Stimulated activated CD4-positive, alpha-beta T cell treated with anti-CD3 and anti-CD28 coated beads, Interleukin-15, amount 100 ng/mL, for 1 hour (primary cell): ENCODE measurements at places on chromosomes 12 and 14.

DNA sequence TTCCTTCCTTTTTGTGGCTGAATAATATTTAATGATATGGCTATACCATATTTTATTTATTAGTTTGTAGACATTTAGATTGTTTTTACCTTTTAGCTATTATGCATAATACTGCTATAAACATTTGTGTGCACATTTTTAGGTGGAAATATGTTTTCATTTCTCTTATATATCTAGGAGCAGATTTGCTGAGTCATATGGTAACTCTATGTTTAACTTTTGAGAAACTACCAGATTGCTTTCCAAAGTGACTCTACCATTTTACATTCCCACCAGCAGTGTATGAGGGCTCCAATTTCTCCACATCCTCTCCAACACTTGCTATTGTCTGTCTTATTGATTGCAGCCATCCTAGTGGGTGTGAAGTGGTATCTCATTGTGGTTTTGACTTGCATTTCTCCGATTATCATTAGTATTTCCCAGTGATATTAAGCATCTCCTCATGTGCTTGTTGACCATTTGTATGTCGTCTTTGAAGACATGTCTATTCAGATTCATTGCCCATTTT lies 160.2 kb downstream of the KICS2 start:
- no peak for DNase-seq

DNA sequence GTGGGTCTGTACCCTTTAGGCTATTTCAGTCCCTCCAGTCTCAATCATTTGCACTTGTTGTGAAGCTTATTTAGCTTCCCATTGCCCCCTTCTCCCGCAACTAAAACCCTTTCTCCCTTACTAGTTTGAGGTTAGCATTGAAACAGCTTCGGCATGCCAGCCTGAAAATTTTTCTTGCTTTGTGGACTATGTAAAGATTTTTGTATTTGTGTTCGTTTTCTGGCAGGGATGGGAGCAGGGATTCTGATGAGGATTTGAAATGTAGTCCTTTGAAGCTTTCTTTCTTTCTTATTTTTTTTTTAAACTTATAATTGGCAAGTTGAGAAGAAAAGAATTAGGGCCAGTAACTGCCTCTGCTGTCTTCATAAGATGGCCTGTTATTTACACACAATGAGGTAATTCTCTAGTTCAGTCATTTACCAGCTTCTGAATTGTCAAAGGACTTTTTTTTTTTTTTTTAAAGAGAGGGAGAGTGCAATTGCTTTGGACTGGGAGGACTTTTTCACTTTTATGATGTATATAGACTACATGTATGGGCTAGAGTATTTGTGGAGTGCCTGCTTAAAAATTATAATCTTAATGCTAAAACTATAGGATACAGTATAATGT lies 29.0 kb downstream of the PALS1 start:
- no peak for DNase-seq

- DNase-seq = no peak
Measured at GRCh38 chr12:2295941-2296461, 243.2 kb downstream of the CACNA1C start.

GRCh38 chr12:105935981-105936380 lies 202.8 kb downstream of the NUAK1 start:
- no peak for DNase-seq

GRCh38 chr12:51846911-51847642 lies 1.4 kb downstream of the FIGNL2 start:
- DNase-seq = no peak

GRCh38 chr14:103398427-103399195 lies 13.4 kb downstream of the MARK3 start:
- no peak for DNase-seq

GRCh38 chr12:111807232-111807631 lies 34.8 kb upstream of the MAPKAPK5 start:
- DNase-seq = no peak

DNA sequence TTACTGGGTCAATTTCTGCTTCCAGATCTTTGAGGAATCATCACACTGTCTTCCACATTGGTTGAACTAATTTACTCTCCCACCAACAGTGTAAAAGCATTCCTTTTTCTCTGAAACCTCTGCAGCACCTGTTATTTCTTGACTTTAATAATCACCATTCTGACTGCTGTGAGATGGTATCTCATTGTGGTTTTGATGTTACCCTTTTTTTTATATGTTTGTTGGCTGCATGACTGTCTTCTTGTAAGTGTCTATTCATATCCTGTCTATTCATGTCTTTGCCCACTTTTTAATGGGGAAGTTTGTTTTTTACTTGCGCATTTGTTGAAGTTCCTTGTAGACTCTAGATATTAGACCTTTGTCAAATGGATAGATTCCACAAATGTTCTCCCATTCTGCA lies 324.9 kb downstream of the NAV3 start:
- no peak for DNase-seq

- no peak for DNase-seq
Measured at GRCh38 chr12:93889516-93890212, 212.5 kb downstream of the CRADD start.

DNA sequence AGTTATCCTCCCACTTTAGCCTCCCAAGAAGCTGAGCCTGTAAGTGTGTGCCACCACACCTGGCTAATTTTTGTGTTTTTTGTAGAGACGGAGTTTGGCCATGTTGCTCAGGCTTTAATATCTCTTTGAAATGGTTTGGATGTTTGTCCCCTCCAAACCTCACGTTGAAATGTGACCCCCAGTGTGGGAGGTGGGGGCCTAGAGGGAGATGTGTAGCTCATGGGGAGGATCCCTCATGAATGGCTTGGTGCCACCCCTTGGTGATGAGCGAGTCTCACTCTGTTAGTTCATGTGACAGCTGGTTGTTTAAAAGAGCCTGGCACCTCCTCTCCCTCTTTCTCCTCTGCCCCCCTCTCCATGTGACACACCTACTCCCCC lies 23.6 kb upstream of the TTC7B start:
- no peak for DNase-seq

DNA sequence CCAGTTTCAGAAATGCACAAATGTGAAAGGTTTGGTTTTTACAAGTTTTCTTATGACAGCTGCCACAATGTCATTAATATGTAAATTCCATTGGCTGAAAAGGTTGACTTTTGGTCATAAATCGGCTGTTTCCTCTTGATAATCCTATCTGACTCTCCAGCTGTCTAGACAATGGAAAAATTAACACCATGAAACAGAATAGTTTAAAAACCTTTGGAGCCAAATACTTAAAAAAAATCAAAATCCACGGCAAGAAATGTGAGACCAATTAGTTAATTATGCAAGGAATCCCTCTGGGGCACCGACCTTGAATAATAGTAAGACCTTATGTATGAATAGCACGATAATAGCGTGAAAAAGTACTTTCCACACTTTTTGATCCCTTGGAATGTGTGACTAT lies 138.0 kb downstream of the ZNF664 start:
- no peak for DNase-seq

GRCh38 chr12:52539083-52539820 lies 13.7 kb downstream of the KRT71 start:
- no peak for DNase-seq

DNA sequence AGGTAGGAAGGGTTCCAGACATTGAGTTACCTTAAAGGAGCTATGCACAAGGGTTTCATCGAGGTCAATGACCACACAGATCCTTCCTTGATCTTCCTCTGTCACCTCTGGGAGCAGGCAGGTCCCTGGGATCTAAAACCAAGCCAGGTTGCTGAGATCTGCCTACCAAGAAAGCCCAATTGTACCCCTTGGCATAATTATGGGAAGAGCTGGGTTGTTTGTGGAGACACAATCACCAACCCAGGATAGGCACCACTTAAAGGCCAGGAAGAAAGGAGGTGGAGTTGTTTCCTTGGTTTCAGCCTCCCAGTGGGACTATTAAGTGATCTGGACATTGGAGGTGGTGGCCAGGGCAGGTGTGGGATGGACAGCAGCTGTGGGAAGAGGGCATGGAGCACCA lies 8.4 kb upstream of the AVIL start:
- DNase-seq = no peak

DNA sequence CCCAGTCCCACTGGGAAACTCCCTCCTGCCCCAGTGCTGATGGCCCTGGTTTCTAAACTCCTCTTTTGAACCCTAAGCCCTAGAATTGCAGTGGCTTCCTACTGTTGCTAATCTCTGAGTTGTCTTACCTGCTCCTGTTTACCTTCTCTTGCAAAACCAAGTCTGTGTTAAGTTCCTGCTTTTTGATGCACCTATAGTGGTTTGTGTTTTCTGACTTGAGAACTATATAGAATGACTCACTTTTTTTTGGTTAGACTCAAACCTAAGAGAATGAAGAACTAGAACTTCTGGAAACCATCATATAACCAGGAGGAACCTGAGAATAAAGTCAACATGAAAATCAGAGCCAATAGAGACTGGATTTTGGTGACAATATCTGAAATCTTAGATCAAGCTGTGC lies 5.5 kb upstream of the GAS2L3 start:
- DNase-seq = no peak

GRCh38 chr12:120216742-120217605 lies 16.1 kb upstream of the RPLP0 start:
- no peak for DNase-seq

- DNase-seq = no peak
Measured at GRCh38 chr12:24797901-24798300, 151.0 kb downstream of the BCAT1 start.

- DNase-seq = no peak
Measured at GRCh38 chr12:17204289-17205054, 598.5 kb upstream of the LMO3 start.

DNA sequence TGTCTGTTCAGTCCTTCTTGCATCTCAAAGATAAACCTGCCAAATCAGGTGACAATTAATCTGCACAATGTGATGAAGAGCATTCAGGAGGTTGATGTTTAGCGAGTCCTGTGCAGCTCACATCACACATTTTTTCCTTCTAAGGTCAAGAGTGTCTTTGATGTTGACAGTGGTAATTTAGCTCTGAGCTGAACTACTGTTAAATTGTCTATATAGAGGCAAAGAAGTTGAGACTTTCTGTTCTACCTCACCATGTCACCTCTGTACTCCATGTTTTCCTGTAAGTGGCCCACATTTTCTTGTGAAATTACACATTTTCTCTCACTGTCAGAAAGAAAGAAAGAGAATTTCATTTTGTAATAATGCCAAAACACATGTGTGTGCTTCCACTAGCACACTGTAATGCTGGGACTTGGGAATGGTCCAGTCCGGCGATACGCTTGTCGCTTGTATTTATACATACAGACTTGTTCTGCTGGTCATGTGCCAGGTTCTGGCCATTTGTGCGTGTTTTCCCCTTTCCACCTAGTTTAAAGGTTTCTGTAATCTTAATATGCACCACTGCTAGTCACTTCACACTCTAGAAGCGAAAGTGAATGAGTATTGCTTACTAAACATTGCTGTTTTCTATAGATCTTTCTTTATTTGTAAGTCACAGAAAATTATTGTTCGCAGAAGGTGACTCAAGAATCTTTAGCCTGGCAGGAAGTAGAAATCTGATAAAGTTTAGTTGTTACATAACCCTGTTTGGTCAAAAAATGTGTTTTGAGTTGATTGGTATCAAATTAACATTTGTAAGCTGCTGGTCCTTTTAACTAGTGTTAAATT lies 328.9 kb downstream of the TMTC2 start:
- no peak for DNase-seq

DNA sequence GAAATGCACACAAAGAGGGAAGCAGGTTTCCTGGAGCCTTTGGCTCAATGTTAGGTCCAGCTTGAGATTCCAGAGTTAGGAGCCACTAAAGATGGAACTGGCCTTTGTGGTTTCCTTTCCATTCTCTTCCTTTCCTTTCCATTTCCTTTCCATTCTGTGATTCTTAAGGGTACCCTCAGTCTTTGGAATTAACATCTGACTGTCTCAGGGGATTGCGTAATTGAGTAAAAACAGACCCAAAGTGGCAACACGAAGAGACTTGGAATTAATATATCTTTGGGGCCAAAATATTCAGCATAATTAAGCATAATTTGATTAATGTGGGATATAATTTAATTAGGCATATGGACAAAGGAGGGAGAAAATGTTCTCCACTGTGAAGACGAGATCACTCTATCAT lies 205.6 kb downstream of the CRADD start:
- DNase-seq = no peak

- no peak for DNase-seq
Measured at GRCh38 chr14:87995500-87996290, 2.7 kb upstream of the GALC start.

GRCh38 chr12:42639556-42639955 lies 50.0 kb upstream of the PRICKLE1 start:
- no peak for DNase-seq

DNA sequence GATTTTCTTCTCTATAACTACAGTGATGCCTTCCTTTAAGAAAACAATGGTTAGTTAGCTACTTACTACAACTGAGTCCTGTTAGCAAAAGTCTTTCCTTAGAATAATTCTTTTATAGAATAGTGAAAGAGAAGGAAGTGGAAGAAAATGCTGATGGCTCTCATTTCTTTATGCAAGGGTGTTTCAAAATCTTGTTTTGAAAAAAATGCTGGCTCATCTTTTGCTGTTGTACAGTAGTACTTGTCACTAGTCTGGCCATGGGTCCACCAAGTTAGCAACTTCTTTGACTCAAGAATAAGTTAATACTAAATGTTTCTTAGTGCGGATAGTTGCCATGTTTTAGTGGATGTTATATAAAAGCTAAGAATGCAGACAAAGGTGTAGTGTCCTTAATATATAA lies 225.4 kb downstream of the PTPRO start:
- DNase-seq = no peak

- no peak for DNase-seq
Measured at GRCh38 chr12:107783406-107784376, 9.2 kb downstream of the ASCL4 start.

DNA sequence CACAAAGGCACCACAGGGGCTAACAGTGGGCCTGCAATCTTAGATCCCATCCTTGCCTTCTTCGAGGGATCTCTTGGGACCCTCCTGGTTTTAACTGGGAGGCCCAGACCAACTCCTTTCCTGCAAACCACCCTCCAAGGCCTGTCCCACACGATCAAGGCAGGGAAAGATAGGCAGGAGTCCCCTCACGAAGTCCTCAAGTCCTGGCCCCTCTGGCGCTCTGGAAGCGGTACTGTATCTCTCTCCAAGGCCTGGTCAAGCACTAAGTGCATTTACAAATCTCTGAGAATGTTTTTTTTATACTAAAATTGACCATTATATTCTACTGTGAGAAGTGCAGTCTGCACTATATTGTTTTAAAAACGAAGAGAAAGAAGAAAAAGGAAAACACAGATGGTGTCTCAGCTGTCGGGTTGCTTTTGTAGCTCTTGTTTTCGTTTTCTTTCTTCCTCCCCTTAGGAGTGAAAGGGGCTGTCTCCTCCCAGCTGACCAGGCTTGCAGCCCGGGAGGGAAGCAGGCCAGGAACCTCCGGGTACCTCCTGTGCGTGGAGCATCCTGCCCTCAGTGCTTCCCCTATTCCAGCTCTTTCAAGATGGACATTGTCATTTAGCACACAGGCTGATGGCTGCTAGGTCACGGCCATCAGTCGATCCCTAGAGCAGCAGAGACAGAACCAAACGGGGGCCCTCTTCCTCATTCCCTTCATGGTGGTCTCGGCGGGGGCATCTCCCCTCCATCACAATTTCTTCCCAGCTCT lies 56.7 kb downstream of the FAM222A start:
- DNase-seq = no peak

GRCh38 chr14:85528897-85529631 lies 880 bp upstream of the FLRT2 start:
- DNase-seq = no peak
